Naive thymus-derived CD8-positive, alpha-beta T cell (primary cell): ENCODE measurements at places on chromosomes 4 and X.

DNA sequence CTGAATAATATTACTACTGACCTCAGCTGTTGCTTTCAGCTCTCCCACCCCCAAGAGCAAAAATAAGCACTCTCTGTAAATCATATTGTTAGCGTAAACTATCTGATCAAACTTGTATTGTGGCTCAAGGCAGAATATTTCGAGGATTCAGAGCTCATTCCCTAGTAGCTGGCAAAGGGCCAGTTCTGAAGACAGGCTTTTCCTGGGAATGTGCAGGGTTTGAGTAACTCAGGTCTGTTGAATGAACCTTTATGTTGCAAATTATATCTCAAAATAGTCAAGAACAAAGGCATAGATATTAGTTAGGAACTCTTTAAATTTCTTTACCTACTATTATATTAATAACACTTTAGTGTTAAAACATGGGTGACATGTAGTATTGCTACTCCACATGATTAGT, 454.9 kb downstream of the CCSER1 start:
- DNase-seq = no peak

GRCh38 chrX:150567645-150568319, 639 bp upstream of the MTM1 start:
- no peak for DNase-seq

- no peak for DNase-seq
Observed at GRCh38 chr4:94434505-94434904, 17.2 kb upstream of the PDLIM5 start.

DNA sequence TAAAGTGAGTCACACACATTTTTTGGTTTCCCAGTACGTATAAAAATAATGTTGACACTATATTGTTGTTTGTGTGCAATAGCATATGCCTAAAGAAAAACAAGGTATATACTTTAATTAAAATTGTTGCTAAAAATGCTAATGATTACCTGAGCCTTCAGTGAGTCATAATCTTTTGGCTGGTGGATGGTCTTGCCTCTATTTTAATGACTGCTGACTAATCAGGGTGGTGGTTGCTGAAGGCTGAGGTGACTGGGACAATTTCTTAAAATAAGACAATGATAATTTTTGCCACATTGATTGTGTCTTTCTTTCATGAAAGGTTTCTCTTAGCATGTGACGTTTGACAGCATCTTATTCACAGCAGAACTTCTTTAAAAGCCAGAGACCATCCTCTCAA, 21.0 kb upstream of the ANXA10 start:
- DNase-seq = no peak

DNA sequence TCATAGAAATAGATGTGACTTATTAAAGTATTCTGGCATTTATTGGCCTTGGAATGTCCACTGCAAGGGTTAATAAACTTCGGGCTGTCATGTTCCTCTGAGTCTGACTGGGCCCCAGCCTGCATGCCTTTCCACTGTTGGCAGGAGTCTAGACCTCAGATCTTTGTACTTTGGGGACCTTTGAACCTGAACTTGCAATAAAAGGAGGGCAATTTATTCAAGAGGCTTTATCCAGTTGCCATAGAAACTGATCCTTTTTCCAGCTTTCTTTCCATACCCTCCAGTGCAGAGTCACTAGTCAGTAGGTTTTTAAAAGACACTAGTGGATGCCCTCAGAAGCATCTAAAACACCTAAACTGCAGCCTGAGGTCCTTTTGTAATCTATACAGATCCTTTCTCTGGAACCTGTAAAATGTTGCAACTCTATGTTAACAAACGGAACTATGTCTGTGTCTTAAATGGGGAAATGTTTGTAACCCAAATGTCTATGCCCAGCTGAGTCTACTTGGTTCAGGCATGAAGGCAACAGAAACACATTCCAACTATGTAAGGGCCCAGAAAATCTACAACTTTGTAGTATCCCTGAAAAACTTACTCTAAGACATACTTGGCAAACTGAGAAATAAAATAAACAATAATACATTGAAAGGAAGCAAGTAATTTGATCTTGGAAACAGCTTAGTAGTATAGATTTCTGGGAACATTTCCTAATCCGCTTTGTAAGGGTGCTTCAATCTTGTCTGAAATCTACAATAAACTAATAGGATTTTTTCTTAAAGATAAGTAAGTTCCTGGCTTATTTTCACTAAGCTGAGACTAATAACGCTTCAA, 41.5 kb downstream of the SOWAHB start:
- DNase-seq = no peak

DNA sequence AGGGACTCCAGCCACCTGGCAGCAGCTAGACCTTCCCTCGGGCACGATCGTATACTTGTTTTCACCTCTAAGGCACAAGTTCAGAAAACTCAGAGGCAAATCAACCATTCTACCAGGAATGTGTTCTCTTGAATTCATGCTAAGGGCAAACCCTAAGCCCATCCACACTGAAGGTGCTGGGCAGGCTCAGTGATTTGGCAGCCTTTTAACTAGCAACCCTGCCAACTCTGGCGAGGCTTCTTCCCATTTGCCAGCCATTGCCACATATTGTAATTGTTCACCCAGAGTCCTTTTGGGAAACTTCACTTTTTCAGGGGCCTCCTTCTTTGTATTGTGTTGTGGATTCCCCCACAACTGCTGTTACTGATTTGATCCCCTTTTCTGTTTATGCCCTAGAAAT, 298.6 kb upstream of the LDB2 start:
- DNase-seq = no peak

GRCh38 chrX:141814213-141814857, 23.8 kb upstream of the MAGEC3 start:
- DNase-seq = no peak

- no peak for DNase-seq
Observed at GRCh38 chr4:7519638-7520376, 85.1 kb upstream of the PSAPL1 start.

DNA sequence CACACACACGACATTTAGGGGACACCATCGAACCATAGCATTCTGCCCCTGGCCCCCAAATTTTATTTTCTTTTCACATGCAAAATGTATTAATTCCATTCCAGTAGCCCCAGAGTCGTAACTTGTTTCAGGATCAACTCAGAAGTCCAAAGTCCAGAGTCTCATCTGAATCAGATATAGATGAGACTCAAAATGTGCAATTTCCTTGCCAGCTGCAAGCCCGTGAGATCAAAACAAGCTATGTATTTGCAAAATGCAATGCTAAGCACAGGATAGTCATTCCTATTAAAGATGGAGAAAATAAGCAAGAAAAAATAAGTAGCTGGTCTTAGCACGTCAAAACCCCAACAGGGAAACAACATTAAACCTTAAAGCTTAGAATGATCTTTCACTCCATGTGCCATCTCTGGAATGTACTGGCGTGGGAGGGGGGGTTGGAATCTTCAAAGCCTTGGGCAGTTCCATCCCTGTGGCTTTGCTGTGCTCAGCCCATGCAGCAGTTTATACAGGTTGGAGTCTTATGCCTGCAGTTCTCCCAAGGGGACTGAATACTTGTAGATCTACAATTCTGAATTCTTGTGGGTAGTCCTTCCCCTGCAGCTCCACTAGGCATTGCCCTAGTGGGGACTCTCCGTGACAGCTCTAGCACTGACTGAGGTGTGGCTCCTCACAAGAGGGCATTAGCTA, 47.7 kb upstream of the SYTL5 start:
- no peak for DNase-seq

GRCh38 chrX:123731987-123732669, 724 bp downstream of the THOC2 start:
- no peak for DNase-seq

GRCh38 chr4:71186257-71186565, 152.6 kb upstream of the SLC4A4 start:
- no peak for DNase-seq

GRCh38 chr4:108804648-108805273, 41.9 kb upstream of the ETNPPL start:
- DNase-seq = no peak

- DNase-seq = no peak
Observed at GRCh38 chrX:9062641-9063040, 28.7 kb upstream of the FAM9B start.

DNA sequence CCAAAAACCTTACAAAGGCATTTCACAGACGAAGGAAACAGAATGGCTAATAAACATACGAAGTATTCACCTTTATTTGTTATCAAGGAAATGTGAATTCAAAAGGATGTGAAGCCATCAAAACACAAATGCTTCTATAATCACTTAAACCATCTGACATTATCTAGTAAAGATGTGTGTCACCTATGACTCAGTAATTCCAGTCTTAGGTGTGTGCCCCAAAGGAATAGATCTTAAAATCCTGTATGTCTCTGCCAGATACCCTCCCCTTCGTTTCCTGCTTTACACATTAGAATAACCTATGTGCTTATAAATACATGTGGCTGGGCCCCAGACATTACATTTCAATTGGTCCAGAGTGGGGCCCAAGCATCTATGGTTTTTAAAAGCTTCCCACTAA, 41.8 kb upstream of the CEP135 start:
- no peak for DNase-seq

DNA sequence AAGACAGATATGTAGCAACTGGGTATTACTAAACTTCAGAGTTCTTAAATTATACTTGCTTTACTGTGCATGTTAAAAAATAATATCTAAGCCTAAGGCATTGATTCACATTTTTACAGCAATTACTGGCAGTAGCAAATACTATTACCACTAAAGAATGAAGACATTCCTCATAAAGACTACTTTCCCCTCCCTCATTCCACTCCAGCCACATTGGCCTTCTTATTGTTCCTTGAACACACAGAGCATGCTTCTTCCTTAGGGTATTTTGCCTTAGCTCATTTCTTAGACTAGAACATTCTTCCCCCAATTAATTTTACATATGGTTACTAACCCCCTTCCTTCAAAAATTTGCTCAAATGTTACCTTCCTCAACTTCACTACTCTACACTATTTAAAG, 717.0 kb downstream of the CCSER1 start:
- DNase-seq = no peak

- no peak for DNase-seq
Observed at GRCh38 chrX:39018541-39018940, 217.3 kb downstream of the MID1IP1 start.

DNA sequence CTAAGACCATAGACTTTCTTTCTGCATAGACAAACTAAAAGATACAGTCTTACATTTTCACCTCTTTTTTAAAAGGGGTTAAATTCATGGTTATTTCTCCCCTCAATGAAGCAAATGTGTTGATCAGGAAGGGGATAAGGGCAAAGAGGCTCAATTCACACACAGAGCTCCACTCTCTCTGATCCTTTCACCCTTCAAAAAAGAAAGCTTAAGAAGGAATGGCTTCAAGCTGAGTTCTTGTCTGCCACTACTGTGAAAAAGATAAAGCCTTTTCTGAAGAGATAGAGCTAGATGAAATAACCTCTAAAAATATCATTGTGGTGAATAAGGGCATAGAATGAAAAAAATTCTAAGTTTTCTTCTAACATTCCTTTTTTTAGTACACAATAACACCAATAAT, 28.3 kb downstream of the SEPSECS start:
- no peak for DNase-seq

GRCh38 chrX:108641589-108642272, 94.6 kb downstream of the IRS4 start:
- DNase-seq = no peak

- no peak for DNase-seq
Observed at GRCh38 chr4:42488114-42488513, 90.8 kb downstream of the SHISA3 start.

DNA sequence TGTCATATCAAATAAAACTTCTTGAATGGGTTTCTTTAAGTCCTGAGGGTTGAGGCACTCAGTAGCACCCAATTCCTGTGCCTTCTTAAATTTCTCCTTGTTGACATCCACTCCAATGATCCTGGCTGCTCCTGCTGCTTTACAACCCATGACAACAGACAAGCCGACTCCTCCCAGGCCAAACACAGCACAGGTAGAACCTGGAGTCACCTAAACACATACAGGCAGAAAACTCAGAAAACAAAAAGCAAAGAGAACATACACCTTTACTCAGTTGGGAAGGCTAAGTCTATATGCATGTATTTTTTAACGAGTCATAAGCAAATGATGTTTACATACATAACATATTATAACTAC, 10.3 kb downstream of the ADH6 start:
- no peak for DNase-seq

DNA sequence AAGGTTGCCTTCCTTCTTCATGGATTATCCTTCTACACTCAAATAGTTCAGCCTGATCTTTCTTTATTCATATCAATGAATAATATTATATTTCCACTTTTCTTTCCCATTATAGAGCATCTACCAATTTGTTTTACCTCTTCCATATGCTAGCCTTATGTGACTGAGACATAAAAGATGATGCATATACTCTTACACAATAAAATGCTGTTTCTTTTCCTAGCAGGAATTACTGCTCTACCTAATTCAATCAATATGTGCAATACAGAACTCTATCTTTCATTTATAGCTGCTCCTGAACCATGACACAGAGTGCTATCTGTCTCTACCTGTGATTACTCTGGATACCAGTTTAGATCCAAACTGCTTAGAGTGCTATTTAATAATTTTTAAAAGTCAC, 2334.0 kb downstream of the PCDH7 start:
- DNase-seq = no peak

GRCh38 chr4:7434766-7435150, at the start of gene PSAPL1:
PSAPL1 (minus strand) TSS chr4:7434930; CDS start chr4:7434879, 51 bp downstream.
- DNase-seq = no peak

- DNase-seq = no peak
Observed at GRCh38 chrX:43573441-43574015, 82.6 kb upstream of the MAOA start.

DNA sequence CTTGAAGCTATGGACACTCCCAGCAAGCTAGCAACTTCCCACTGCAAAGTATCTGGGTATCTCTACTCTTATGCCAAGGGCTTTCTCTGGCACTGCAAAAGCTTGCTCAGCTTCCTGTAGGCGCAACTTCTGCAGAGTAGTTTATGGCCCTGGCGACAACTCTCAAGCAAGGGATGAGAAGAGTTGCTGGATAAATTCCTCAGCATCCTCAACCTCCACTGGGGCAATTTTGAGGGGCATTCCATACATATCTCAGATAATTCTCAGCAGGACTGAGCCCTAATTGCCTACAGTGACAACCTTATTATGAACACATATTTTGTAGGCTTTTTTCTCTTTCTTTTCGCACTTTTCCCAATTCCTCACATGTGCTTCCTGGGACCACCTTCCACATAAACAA, 31.2 kb upstream of the TAB3 start:
- DNase-seq = no peak

- no peak for DNase-seq
Observed at GRCh38 chr4:151099976-151100417, 569 bp downstream of the RPS3A start.

GRCh38 chr4:150827226-150827625, 187.9 kb downstream of the LRBA start:
- DNase-seq = no peak

DNA sequence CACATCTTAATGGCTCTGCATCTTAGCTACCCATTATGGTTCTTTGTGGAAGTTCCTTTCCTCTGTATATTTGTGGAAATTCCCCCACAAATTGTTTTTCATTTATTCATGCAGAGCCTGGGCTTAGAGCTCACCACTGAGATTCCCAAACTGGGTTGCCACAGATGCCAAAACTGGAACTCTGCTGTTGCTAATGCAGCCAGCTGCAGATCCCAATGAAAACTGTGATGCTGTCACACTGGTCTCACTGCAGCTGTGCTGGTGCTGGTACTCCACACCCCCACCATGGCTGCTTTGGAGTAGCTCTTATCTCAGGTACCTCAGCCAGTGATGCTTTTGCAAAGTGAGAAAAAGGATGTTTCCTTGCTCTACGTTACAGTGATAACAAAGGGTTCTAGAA, 87.7 kb downstream of the DCK start:
- no peak for DNase-seq
